ENCODE measurements at places on chromosomes 7 and 10.

GRCh38 chr10:113007821-113008220 is 57.8 kb downstream of the TCF7L2 start:
- no peak for DNase-seq

DNA sequence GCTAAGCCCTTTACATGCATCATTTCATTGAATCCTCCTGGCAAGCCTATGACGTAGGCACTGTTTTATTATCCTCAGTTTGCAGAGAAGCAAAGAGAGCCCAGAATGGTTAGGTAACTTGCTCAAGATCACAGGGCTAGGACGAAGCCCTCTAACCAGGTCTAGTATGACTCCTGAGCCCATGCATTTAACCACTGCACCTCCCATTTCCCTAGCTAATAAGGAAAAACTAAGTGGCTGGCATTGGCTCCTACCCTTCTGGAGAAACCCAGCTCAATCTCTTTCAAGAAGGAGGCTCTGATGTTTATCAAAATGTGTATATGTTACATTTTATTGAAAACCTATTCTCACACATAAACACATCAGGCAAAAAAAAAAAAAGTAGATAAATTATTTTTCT is 19.8 kb downstream of the MYOF start:
- DNase-seq = no peak

DNA sequence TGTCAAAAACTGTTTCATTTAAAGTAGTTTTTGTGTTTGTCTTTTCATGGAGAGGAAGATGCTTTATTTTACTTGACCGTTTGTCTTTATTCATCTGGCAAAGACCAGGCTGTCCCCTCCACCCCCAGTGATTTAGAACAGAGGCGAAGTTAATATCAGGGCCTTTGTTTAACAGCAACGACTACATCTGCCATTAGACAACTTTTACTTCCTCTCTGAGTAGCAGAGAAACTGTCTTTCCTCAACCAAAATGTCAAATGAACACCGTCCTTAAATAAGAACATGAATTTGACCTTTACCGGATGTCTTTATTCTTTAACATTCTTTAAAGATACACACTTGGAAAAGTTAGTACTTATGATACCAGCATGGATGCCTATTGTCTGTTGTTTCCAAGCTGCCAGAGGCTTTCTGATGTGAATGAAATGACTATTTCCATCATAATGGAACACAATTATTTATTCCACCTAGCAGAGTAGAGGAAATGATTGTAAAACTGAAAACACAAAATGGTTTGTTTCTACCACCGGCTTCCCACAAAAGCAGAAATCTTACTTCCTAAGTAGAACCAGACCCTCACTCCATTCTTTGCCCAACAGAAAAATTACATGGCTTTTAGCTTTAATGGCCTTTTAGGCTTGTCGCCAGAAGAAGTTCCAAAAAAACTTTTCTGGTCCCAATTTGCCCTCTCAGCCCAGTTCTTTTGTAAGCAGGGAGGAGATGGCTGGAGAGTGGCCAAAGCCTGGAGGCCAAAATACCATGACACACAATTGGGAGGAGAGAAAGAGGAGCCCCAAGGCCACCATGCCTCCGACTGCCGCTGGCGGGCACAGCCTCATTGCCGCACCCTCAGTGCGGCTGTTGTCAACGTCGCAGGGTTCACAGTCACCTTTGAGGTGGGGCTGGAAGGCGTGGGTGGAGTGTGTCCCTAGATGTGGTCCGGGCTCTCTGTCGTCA is 168.5 kb downstream of the TEX36 start:
- DNase-seq = no peak

DNA sequence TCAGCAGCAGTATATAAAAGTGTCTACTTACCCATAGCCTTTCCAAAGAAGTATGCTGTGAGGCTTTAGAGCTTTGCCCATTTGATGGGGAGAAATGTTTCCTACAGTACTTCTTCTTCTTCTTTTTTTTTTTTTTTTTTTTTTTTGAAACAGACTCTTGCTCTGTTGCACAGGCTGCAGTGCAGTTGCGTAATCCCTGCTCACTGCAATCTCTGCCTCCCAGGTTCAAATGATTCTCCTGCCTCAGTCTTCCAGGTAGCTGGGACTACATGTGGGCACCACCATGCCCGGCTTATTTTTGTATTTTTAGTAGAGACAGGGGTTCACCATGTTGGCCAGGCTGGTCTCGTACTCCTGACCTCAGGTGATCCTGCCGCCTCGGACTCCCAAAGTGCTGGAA is 101.7 kb upstream of the TMEM26 start:
- no peak for DNase-seq
